HCEC 1CT (cell line): ENCODE measurements at places on chromosomes 1 and 21.

DNA sequence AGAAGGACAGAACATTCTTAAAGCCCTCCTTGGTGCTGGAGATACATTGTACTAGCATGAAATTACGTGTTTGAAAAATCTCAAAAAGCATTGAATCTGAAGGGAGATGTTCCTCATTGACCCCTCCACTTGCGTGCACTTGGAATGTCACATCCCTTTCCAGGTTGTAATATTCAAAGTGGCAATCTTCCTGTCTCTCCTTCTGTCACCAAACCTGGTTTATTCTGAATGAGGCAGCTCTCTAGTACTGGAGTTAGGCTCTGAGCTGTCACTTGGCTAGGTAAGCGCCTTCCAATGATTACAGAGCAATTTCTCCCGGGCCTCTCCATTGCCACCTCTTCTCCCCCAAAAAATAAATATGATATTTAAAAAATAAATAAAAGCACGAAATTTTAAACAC lies 855 bp downstream of the DSCAM start:
- no peak for DNase-seq

- DNase-seq = peak; percentile 15
Observed at GRCh38 chr1:178096421-178096820, 2.5 kb downstream of the RASAL2 start.

DNA sequence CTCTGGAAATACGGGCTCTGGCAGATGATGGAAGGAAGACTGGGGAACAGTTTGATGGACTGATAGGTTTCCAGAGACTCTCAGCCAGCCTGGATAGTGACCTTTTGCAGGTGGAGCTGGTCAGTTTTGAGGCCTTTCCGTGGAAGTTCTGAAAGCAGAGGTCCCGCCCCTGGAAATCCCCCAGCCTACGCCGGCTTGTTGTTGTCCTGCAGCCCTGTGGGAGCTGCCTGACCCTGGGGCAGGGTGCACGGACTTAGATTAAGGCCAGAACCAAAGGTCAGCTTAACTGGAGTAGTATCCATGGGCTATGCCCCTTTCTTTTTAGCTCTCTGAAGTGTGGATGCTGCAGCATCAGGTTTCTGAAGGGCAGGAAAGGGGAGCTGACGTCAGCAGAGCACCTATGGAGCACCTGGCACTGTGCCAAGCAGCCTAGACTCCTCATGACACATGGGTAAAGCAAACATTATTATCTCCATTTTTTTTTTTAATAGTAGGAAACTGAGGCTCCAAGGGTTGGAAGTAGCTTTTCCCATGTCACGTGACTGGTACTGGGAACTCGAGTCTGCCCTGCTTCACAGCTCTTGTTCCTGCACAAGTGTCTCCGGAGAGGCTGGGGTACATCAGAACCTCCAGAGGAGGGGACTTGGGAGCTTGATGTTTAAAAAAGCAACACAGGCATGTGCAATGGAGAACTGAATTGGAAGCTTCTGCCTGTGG lies 38.5 kb downstream of the IER5 start:
- DNase-seq = no peak

GRCh38 chr1:204744107-204744779 lies 58.7 kb upstream of the LRRN2 start:
- DNase-seq = no peak

GRCh38 chr1:58755468-58755872 lies 28.4 kb downstream of the JUN start:
- DNase-seq = peak; percentile 100

DNA sequence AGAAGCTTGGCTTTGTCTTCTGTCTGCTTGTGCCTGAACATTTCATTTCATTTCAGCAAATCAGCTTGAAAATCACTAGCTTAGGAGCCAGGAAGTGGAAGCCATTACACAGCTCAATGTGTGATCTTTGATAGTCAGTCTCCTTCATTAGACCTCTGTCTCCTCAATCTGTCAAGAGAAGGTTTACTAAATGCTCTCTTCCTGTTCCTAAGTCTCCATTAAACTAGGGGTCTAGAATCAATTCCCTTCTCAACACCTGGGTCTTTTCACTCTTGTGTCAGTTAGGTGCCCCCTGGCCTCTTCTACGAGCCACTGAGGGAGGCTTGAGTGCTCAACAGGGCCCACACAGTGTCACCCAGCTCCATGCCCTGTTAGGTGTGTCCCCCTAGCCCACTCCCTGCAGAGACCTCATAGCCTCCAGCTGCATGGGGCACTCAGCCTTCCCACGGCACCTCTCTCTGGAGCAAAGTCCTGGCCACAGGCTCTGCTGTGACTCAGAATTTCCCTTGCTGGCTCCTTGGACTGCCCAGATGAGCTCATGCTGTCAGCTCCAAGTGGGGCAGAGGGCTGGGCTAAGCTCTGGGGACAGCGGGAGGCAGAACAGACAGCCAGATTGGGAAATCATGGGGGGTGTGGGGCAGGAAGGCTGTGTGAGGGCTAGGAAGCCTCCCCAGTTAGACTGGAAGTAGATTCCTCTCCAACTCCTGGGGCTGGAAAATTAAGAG lies 115.7 kb upstream of the IPO9 start:
- peak; percentile 99 for DNase-seq

DNA sequence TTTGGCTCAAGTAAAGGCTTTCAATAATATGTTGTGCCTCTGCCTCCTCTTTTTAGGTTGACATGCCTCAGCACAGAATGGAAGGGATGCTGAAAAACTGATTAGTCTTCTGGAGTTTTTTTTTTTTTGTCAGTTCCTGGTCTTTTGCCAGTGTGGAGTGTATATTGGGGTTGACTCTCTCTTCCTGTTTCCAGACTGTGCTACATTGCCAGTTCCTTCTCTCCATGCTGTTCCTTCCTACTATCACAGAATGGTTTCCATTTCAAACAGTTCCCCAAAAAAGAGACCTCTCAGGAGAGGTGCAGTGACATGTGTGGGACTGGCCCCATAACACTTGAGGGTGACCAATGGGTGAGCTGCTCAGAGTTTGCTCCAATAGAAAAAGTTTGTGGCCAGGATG lies 101.7 kb upstream of the ETV3 start:
- DNase-seq = no peak

DNA sequence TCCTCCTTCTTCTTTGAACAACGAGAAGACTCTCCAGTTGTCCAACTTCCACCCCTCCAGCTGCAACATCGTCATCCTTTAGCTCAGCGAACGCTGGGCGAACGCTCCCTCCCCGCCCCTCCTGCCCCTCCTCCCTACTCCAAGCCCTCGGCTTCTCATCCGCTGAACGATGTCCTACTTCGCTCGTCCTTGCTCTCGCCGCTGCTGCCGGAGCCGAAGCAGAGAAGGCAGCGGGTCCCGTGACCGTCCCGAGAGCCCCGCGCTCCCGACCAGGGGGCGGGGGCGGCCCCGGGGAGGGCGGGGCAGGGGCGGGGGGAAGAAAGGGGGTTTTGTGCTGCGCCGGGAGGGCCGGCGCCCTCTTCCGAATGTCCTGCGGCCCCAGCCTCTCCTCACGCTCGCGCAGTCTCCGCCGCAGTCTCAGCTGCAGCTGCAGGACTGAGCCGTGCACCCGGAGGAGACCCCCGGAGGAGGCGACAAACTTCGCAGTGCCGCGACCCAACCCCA lies at the start of gene BCAN:
Gene BCAN (plus strand): TSS at position 357 of the 504 bp plus-strand sequence. CDS start 3,938 bp downstream, outside the sequence.
- DNase-seq = no peak
